ENCODE measurements at places on chromosomes 2 and 18.
A peak's percentile ranks its signal among the peaks of the same experiment; 100 is the strongest.

DNA sequence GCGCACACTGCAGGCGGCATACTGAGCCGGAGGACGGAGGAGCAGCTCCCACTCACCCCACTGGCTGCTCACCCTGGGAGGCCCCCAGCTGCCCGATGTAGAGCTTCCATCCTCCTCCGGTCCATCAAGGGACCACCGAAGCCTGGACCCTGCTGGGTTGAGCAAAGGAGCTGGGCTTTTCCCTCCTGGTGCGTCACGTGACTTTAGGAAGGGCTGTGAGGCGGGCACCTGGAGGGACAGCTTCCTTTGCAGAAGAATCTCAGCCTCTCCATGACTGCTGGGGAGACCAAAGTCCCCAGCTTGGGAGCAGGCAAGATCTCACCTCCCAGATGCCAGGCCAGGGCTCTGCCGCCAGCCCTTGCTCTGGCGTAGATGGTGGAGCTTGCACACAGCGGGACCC is 102.7 kb downstream of the TWIST2 start:
- DNase-seq = no peak

DNA sequence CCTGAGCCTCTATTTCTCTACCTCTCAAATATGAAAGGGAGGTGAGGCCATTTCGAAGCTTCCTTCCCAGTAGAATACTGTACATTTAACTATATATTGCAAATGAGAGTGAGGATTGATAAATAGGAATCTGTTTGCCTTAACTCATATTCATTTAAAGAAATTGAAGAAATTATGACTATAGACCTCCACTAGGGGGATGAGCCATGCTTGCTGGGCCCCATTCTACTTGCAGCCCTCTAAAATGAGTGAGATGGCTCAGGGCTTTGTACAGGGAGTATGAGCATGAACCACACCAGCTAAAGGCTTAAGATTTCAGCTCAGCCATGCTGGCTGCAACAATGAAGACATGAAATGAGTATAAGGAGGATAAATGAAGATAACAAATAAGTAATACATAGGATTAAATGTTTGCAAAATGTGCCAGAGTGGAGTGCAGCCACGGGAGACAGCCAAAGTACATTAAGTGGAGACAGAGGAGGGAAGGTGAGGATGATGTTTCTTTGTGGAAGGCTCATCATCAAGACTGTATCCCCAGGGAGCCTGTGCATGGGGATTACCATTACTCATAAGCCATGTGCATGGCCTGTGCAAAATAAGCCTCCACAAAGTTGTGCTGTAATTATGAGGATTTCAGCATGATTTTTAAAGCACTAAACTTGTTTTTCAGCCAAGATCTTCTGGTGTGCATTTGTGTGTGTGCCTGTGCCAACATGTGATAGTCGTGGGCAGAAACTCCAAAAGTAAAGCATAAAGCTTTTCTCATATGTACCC is 300.8 kb downstream of the CNTNAP5 start:
- DNase-seq = no peak

DNA sequence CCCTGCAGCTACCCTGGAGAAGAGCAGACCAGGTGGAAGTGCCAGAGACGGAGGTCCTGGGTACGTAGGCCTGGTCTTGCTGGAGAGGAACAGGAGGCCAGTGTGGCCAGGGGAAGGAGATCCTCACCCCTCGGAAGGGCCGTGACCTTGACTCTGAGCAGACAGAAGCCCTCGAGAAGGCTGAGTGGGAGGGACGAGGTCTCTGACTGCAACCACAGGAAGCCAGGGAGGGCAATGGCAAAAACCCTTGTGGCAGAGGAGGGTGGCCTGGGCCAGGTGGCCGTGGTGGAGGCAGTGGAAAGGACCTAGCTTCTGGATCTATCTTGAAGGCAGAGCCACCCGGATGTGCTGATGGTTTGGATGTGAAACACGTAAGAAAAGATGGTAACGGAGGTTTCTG is 28.1 kb downstream of the THAP4 start:
- DNase-seq = no peak

- no peak for DNase-seq
Measured at GRCh38 chr2:177074099-177074710, 138.4 kb upstream of the HNRNPA3 start.

DNA sequence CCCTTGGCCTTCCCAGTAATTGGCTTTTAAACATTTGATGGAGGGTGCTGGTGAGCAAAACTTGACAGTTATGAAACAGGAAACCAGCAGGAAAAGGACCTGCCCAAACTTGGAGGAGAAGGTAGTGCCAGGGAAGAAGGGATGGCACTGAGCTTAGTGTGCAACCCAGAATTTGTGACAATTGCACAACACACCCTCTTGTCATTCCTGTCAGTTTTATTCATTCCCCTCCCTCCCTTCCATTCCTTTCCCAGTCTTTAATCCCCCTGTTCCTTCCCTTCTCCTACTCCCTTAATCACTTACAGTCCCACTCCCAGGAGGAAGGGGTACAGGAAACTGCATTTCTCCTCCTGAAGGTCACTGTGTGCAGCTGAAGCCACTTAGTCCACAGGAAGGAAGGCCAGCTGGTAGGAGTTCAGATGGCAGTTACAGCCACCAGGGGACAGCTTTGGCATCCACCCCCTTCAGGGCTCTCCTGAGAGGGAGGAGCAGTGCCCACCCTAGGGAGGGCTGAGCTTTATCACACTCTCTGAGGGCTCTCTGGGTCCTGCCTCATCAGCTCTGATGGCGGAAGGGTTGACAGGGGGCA is 24.0 kb upstream of the SIGLEC15 start:
- DNase-seq = no peak

- no peak for DNase-seq
Measured at GRCh38 chr2:106147159-106147558, 46.9 kb downstream of the UXS1 start.

- no peak for DNase-seq
Measured at GRCh38 chr18:24831871-24832665, 371.6 kb downstream of the HRH4 start.

GRCh38 chr2:159897720-159898119 is 99.7 kb upstream of the CD302 start:
- DNase-seq = no peak

DNA sequence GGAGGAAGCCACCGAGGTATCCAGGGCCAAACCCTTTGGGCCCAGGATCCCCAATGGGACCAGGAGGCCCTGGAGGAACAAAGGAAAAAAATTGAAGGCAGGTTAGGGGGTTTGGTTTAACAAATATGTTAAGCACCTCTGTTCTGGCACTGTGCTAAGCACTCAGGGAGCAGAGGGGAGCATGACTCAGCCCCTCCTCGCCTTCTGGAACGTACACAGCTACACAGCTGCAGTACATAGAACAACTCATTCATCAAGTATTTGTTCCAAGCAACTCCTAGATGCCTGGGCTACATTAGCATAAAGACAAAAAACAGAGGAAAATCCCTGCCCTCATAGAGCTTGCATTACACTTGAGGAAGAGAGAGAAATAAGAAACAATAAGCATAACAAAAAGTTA is 153.6 kb downstream of the COL4A4 start:
- no peak for DNase-seq

GRCh38 chr2:33210626-33211025 is 263.9 kb downstream of the LTBP1 start:
- DNase-seq = peak; percentile 97

DNA sequence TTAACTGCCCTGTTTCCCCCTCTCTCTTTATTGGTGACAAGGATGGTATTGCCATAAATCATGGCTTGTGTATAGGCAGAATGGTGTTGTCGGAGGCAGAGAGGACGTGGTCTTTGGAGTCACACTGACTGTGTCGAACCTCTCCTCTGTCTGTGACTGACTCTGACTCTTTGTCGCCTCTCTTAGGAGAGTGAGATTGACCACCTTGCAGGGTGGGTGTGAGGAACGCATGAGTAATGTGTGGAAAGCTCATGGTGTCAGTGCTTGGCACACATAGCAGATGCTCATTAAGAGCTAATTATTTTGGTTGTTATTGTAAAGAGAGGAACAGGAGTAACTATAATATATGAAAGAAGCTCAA is 145.6 kb downstream of the TTC27 start:
- DNase-seq = no peak

- DNase-seq = no peak
Measured at GRCh38 chr2:112184121-112184520, 45.9 kb downstream of the FBLN7 start.

DNA sequence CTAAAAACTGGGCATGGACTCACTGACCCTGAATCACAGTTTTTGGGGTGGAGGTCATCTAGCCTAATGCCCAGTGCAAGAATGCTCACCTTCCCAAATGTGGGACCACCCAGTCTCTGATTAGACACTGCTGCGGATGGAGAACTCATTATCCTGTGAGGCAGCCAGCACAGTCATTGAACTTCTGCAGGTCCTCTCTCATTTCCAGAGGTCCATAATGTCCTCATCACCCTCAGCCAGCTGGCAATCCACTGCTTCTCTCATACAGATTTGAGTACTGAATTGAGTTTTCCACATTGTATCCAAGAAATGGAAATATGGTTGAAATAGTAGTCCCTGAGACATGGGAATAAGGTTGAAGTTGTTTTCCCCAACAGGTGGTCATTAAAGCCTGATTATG is 5.0 kb upstream of the MYO5B start:
- DNase-seq = no peak

GRCh38 chr2:3060049-3060448 is 317.6 kb downstream of the EIPR1 start:
- no peak for DNase-seq

- no peak for DNase-seq
Measured at GRCh38 chr2:26674771-26675170, 17.8 kb upstream of the KCNK3 start.

GRCh38 chr18:60649107-60649506 is 276.5 kb upstream of the MC4R start:
- no peak for DNase-seq

DNA sequence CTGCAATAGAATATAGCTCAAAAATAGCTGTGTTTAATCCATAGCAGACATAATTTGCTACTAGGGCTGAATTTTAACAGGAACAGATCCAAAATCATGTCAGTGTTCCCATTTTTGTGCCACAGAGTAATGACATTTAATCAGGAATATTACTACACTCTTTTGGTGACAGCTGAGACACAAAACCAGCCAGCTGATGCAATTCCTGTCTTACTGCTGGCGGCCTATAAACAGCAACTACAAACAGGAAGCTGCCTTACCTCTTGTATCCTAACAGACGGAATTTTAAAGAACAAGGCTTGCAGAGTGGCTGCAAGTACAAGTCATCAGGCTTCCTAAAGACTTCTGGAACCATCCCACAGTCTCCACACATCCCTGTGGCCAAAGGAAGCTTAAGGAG is 218.1 kb downstream of the ZNF521 start:
- no peak for DNase-seq

DNA sequence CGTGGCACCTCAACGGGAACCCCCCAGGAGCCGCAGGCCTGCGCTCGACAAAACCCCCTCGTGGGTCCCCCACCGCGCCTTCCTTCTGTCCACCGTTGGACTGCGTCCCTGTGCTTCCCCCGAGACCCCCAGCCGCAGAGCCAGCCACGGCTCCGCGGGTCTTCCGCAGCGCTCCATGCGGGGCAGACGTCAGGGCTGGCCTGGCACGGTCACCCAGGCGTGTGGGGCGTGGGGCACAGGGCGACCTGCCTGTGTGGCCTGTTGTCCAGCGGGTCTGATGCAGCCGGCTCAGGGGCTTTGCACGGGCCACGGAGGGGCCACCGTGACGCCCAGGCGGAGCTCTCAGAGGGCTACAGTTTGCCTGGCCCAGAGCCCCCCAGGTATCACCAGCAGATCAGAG is 11.0 kb downstream of the NFATC1 start:
- DNase-seq = no peak

- DNase-seq = no peak
Measured at GRCh38 chr2:101063352-101064124, 61.4 kb downstream of the RPL31 start.

DNA sequence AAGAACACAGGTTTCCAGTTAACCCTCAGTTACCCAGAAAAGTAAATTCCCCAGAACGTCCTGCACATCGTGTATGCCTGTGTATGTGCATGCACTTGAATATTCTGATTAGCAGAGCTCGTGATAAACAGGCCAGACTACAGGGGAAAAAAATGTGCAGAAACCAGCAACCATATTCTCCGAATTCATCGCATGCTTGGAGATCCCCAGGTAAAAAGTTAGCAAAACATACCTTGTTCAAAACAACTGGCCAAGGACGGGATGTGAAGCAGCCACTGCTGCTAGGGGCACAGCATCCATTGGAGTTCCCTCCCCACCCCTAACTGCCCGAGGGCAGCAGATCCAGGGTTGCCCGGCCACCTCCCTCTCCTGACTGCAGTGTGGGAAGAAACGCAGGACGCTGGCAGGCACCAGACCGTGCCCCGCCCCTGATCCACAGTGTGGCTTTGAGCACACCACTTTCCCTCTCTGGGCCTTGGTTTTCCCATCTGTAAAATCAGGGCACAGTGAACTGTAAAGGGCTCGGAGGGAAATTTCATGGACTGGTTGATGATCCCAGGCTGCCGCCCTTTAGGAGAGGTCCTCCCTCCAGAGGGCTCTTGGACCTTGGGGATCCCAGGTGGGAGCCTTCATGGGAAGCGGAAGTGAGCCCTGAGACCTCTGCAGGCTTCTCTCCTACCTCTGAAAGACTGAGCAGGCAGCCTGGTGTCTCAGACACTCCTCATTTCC is 11.9 kb upstream of the ARID5A start:
- DNase-seq = no peak

DNA sequence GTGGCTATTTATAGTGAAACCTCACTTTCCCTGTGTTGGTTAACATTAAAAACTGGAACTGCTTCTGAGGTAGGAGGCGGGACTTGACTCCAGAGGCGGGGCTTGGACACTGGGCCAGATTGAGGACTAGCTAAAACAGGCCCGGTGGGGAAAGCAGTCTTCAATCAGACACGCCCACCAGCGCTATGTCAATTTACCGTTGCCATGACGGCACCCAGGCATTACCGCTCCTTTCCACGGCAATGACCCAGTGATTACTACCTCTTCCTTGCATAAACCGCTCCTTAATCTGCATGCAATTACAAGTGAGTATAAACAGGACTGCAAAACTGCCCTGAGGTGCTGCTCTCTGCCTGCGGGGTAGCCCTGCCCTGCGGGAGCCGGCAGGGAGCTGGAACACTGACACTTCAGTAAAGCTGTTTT is 35.3 kb downstream of the LRRFIP1 start:
- peak; percentile 53 for DNase-seq
